NCI-H2171 (cell line): ENCODE measurements at places on chromosomes 11 and 22.

- DNase-seq: no peak
Observed at GRCh38 chr11:118088531-118088930, 1.8 kb upstream of the SMIM35 start.

DNA sequence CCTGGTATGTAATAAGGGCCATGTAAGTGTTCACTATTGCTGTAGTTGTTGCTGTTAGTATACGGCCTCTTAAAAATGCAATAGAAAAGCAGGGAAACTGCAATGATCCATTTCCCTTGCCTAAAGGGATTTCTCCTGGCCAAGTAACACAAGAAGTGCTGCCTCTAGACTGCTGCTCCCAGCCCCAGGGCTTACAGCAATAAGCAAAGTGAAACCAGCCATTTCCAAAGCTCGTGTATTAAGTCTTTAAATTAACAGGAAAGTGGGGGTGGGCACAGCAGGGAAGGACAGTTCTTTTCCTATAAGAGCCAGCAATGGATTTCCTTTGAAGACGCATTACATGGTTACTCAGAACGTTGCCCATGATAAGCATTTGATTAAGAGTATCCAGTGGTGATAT is 36.9 kb upstream of the WT1 start:
- no peak for DNase-seq

- no peak for DNase-seq
Observed at GRCh38 chr11:97746818-97747217, 1273.9 kb upstream of the CNTN5 start.

GRCh38 chr11:27409742-27410141 is 46.7 kb upstream of the CCDC34 start:
- DNase-seq: no peak

GRCh38 chr11:72238040-72238450 is 5.9 kb downstream of the PHOX2A start:
- DNase-seq: no peak

- DNase-seq: no peak
Observed at GRCh38 chr11:64620381-64620971, 29.5 kb downstream of the SLC22A12 start.

- DNase-seq: no peak
Observed at GRCh38 chr11:114472661-114473060, 33.4 kb downstream of the REXO2 start.

DNA sequence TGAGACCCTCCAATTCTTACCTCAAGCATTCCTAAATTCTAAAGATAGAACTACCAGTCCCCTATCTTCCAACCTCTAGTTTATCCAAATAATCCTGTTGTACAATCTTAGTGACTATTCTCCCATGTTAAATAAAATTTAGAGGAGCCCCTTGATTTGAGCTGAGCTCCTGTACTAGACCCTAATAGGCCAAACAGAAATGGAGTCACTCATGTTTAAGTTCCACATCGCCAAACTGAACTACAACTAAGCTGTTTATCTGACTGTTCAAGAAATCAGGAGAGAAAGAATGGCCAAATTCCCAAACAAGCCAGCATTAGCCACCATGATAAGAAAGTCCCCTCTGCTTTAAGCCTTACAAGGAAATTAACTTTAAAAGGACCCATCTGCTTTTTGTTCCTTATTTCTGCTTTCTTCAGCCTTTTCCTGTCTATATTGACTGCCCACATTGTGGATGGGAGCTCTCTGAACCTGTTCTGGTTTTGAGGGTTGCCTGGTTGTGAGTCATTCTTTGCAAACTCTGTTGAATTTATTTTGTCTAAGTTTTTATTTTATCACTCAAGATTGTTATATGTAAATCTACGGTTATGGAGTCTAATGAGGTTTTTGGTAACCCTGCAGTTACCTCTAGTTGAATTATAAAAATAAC is 90.4 kb downstream of the TTC28 start:
- no peak for DNase-seq

GRCh38 chr11:76234021-76234415 is 27.7 kb upstream of the WNT11 start:
- no peak for DNase-seq

GRCh38 chr22:29860006-29860766 is 22.1 kb upstream of the ASCC2 start:
- DNase-seq: no peak

DNA sequence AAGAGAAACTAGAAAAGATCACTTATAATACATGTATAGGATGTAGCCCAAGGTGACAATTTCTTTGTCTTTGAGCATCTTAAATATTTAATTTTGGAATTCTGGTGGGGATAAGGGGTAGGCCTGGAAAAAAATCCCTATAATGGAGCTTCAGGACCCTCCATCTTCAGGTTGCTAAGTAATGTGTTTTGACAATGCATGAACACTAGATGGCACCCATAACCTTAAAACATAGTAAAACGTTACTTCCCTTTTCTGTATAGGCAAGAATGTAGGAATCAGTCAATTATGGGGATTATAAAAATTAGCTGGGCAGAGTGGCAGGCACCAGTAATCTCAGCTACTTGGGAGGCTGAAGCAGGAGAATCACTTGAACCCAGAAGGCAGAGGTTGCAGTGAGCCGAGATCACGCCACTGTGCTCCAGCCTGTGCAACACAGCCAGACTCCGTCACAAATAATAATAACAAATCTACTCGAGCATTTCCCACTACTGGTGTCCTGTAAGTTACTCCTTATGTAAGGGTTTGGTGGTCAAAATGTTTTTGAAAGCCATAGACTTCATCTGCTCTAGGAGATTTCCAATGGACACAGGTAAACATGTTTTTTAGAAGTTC is 541.9 kb upstream of the CCDC90B start:
- DNase-seq: no peak

GRCh38 chr22:44860311-44860710 is 107.9 kb downstream of the ARHGAP8 start:
- no peak for DNase-seq

DNA sequence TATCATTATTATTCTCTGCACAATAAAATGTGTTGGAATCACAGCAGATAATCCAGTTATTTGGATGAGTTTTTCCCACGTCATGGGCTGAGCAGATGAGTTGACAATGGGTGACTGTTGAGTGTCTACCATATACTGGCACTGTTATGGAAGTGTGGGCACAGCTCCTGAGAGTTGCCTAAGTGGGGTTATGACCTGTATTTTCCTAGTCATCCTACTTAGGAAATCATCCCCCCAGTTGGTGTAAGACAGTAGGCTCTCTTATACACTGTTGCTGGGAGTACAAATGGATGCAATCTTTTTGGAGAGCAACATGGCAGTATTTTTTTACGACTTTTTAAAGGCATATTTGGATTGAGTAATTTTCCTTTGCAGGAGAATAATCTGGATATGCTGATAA is 66.4 kb downstream of the TRAF6 start:
- DNase-seq: no peak

- DNase-seq: no peak
Observed at GRCh38 chr11:87866951-87867350, 308.3 kb downstream of the RAB38 start.

GRCh38 chr22:26770624-26771023 is 113.2 kb downstream of the MIAT start:
- no peak for DNase-seq

- no peak for DNase-seq
Observed at GRCh38 chr11:7252683-7253213, 1.0 kb downstream of the SYT9 start.

GRCh38 chr22:36644333-36644757 is 59.2 kb downstream of the CACNG2 start:
- DNase-seq: no peak

- DNase-seq: no peak
Observed at GRCh38 chr22:46040471-46041465, 63.8 kb upstream of the WNT7B start.

- no peak for DNase-seq
Observed at GRCh38 chr11:116061322-116061721, 557.1 kb upstream of the CADM1 start.

- no peak for DNase-seq
Observed at GRCh38 chr11:20043992-20044391, 116.3 kb downstream of the DBX1 start.

DNA sequence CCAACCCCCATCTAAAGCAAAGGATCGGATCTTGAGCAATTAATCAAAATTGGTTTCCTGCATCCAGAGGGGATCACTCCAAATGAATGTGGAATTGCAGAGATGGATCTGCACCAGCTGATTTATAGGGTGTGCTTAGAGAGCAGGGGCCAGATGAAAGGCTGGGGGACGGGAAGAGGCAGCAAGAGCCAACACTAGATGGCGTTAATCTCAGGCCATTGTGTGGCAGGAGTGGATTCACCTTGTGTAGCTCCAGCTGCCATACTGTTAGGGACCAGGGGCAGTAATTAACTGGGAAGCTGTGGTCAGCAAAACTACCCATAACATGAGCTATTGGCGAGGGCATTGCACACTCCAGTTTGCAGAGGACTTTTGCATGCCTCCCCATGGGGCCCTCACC is 35.6 kb downstream of the SERPINH1 start:
- no peak for DNase-seq

DNA sequence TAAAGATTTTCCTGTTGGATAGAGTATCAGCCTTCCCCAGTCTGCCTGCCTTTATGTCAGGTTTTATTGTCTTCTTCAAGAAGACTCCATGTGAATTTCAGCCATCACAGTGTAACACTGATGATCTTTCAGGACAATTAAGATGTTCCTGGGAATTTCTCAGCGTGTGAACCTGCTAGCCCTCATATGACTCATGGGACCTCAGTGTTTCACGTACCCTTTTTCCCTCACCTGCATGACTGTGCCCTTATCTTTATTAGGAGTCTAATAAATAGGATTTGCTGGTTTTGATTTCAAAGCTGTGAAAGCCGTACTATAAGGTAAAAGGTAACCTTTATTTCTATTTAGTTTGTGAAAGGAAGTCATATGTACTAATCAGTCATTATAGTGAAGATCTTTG is 81.7 kb upstream of the MYO18B start:
- DNase-seq: no peak

DNA sequence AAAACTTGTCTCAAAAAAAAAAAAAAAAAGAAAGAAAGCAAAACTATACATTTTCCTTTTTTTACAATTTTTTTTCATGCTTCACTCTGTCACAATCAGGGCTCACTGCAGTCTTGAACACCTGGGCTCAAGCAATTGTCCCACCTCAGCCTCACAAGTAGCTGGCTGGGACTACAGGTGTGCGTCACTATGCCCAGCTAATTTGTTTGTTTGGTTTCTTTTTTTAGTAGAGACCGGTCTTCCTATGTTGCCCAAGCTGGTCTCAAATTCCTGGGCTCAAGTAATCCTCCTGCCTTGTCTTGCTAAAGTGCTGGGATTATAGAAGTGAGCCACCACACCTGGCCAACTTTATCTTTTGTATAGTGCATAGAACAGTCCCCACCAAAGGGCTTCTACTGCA is 15.0 kb upstream of the CXCR5 start:
- DNase-seq: no peak

DNA sequence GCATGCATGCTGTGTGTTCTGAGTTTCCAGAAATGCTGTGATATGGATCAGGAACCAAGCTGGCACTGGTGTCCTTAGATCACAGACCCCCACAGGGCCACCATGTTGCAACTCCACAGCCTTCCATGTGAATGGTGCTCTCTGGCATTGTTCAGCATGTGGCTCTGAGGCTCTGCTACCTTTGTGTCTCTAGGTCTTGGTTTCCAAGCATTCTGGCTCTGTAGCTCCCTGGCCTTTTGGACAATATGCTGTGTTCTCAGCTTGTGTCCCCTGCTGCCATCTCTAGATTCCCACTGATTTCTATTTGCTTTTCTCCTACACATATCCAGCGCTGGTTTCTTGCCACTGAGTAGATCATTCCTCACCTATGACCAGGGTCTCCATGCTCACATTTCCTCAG is 3.9 kb downstream of the SPTBN2 start:
- DNase-seq: no peak
